T-cell (primary cell): ENCODE measurements at places on chromosomes 1 and 21. TPM values are rescaled to one million over a fixed set of nuclear protein-coding genes. Genes with fewer than 3 reads are reported as not detected.

TEX38 gene
- total RNA-seq, result not detected

DNA sequence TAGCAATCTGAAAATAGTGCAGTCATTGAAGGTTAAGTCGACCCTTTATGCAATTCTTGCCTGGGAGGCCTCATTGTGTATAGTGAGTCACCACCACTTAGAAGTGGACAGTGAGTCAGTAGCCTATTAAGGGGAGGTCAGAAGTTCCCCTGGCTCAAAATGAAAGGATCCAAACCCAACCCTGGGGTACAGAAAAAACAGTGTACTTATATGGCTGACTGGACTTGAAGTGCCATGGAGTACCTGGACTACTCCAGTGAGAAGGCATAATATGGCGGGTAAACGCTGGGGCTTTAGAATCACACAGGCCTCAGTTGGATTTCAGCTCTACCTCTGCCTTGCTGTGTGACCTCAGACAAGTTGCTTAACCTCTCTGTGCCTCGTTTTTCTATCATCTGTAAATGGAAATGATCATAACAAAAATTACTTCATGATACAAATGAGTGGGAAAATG, 2.2 kb upstream of the BCL9 start:
- DNase-seq, result no peak

- no peak for DNase-seq
Observed at GRCh38 chr21:33893917-33894316, 21.7 kb downstream of the ATP5PO start.

- no peak for DNase-seq
Observed at GRCh38 chr1:94925561-94926125, 1.3 kb downstream of the CNN3 start.

GRCh38 chr1:210089855-210090254, 142.7 kb upstream of the SERTAD4 start:
- no peak for DNase-seq
